ENCODE measurements at places on chromosomes 12 and 14.

- DNase-seq: no peak
Observed at GRCh38 chr14:25113394-25113793, 63.4 kb upstream of the STXBP6 start.

GRCh38 chr12:50024805-50025186 is 498 bp downstream of the RACGAP1 start:
- DNase-seq: no peak

DNA sequence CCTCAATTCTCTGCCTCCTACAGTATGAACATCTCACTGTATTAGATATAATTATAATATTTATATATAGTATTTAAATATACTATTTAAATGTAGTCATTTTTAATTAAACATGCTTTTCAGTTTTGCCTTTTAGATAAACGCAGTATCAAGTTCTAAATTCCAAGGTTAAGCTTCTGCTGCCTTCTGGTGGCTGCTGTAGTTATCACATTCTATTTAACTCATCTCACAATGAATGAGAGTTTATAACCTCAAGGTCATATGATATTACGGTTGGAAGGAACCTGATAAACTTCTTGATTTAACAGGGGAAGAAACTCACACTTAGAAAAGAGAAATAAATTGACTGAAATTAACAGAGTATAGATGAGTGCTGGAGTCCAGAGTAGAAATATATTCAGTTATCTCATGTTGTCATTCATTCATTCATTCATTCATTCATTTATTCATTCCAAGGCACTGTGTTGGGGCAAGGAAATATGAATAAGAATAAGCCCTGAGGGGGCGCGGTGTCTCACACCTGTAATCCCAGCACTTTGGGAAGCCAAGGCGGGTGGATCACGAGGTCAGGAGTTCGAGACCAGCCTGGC is 31.9 kb downstream of the GUCY2C start:
- peak; percentile 55 for DNase-seq

- DNase-seq: no peak
Observed at GRCh38 chr12:103679421-103680170, 92.5 kb downstream of the STAB2 start.

DNA sequence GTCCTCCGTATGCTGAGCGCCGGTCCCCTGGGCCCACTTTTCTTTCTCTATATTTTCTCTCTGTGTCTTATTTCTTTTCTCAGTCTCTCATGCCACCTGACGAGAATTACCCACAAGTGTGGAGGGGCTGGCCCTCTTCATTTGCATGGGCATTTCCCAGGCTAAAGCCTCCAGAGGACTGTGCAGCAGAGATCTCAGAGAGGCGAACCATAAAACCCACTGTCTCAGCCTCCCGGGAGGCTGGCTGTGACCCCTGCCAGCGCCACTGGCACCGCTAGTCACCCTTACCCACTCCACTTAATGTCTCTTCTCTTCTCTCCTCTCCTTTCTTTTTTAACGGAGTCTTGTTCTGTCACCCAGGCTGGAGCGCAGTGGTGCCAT is 7.1 kb upstream of the SERPINA9 start:
- no peak for DNase-seq

- DNase-seq: no peak
Observed at GRCh38 chr14:38129705-38130104, 78.0 kb upstream of the SSTR1 start.

DNA sequence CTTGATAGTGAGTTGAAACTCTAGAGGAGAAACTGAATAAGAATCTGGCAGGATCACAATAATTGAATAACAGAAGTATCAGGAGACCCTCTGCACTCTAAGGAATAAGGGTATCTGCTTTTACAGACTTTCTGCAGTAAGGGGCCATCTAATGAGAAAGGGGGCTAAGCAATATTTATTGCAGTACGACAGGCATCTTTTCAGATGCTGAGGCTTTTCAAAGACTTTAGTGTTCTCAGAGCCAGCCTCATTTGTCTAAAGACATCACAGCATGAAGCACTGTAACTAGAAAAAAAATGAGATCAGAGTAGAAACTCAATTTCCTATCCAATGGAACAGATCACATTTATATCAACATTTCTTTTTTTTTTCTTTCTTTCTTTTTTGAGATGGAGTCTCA is 22.2 kb downstream of the PPTC7 start:
- DNase-seq: no peak

- no peak for DNase-seq
Observed at GRCh38 chr14:100522616-100523099, 64.6 kb downstream of the BEGAIN start.

DNA sequence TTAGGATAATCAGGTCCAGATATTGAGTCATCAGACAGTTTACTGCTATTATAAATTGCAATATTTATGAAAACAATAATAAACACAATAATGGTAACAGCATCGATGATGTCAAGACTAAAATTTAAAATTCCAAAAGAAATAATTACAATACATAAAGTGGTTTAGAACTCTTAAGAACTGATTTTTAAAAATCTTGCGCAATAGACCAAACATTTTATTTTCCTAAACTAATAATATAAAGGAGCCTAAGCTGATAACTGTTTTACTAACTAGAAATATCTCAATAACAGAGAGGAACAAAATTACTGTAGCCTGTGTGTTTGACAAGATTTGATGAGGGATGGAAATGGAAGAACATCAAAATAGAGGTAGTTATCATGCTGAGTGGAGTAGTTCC is 93.9 kb upstream of the TRHDE start:
- no peak for DNase-seq

- DNase-seq: no peak
Observed at GRCh38 chr12:30968211-30968610, 41.7 kb downstream of the TSPAN11 start.

GRCh38 chr14:61296151-61296550 is 15.0 kb upstream of the TMEM30B start:
- no peak for DNase-seq

DNA sequence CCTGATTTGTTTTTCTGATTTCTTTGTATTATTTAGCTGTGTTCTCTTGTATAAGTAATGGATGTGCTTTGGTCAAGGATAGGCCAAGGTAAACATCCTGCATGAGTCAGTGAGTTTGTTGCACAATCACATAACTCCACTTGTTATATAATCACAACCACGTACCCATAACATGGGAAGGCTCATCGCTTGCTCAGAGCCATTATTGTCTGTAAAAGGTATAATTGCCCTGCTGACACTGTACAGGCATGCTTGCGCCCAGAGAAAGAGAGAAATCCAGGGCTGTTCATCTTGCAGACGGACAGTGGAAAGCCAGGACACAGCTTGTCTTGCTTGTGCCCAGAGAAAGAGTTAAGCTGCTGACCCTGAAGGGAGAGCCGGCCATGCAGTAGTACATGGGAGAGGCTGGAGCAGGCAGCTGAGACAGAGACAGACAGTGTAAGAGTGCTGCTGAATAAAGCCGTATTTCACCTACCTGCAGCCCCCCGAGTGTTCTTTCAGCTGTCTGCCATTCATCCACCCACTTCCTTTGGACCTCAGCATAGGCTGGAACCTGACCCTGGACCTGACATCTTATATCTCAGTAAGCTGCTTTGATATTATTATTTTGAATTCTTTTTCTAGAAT is 174.7 kb upstream of the DAAM1 start:
- no peak for DNase-seq

DNA sequence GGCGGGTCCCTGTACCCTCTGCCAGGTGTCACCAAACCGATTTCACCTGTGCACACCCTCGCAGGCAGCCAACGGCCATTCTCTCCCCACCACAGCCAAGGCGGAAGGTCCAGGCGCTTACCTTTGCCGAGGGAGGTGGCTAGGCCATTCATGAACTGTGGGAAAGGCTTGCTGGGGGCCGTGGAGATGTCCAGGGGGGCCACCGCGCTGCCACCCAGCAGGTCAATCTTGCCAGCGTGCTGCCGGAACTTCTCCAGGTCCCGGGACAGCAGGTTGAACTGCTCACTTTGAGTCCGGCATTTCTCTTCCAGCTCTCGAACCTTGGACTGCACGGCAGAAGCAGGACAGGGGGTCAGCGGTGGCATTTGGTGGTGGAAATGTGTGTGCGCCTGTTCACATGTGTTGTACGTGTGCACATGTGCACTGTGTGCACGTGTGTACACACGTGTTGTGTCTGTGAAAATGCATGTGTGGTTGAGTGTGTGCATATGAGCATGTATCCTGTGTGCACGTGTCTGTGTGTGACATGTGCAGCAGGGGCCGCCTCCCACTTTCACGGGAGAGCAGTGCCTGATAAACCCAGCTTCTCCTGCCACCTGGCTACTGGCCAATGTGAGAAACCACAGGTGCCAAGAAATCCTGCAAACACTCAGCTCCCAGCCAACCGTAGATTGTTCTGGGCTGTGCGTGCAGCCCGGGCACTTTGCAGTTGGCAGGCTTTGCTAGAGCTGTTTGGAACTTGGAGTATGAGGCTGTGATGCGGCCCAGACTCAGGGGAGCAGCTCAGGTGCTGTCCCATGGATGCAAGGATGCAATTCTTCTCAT is 118.9 kb downstream of the PIWIL1 start:
- DNase-seq: no peak

- DNase-seq: no peak
Observed at GRCh38 chr12:13128291-13128965, 25.0 kb upstream of the GSG1 start.

GRCh38 chr14:59190372-59190771 is 1.9 kb downstream of the DAAM1 start:
- no peak for DNase-seq

- peak; percentile 78 for DNase-seq
Observed at GRCh38 chr12:121033625-121034349, 5.3 kb downstream of the OASL start.

GRCh38 chr14:87686746-87687145 is 306.2 kb downstream of the GALC start:
- no peak for DNase-seq

- DNase-seq: no peak
Observed at GRCh38 chr12:102479939-102480338, 424 bp downstream of the IGF1 start.

GRCh38 chr12:26097046-26097878 is 27.6 kb downstream of the BHLHE41 start:
- DNase-seq: peak; percentile 82
